Stimulated activated CD8-positive, alpha-beta memory T cell treated with anti-CD3 and anti-CD28 coated beads, Interleukin-15, amount 100 ng/mL, for 48 hours (primary cell): ENCODE measurements at places on chromosomes 4 and X.

GRCh38 chrX:44400588-44400987 lies 57.1 kb upstream of the EFHC2 start:
- DNase-seq: peak; percentile 32

- no peak for DNase-seq
These were observed 158.6 kb upstream of the FAT1 start for GRCh38 chr4:186882293-186882692.

- DNase-seq: no peak
These were observed 17.7 kb downstream of the ARAP2 start for GRCh38 chr4:36226430-36227227.

- DNase-seq: no peak
These were observed 287.5 kb downstream of the CAMK2D start for GRCh38 chr4:113474017-113474416.

DNA sequence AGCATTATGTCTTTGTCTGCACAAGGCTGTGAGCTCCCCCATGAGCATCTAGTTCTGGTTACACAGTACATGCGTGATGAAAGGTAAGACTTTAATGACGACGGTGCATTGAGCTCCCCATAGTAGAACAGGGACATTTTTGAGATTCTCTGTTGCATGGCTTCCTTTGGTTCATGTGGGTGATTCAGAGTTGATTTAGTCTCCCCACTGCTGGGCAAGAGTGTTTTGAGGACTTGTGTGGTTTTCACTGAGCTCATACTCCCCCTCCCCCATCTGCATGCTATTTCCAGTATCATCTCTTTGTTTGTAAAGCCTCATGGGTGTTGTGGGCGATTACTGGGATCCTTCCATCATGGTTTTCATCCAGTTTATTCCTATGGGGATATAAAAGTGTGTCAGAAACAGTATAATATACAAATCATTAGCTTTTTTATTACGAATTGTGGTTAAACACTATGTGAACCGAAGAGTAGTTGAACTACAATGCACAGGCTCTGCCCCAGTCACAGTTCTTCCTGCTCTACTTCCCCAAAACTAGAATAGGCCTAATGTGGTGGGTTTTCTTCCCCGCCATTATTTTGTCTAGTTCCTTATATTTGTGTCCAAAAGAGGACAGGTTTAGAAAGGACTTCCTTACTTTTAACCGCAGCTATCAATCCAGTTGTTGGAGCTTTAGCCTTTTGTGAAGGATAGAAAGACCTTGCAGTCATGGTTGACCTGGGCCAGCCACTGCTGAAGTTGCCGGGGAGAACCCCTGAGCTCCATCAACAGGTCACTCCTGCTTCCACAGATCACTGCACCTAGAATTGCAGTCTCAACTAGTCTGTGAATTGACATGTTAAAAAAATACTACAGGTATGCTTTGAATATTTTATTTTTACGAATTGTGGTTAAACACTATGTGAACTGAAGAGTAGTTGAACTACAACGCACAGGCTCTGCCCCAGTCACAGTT lies 30.4 kb downstream of the KIT start:
- DNase-seq: no peak

- DNase-seq: no peak
These were observed 147.2 kb upstream of the DKK2 start for GRCh38 chr4:107183155-107183774.

DNA sequence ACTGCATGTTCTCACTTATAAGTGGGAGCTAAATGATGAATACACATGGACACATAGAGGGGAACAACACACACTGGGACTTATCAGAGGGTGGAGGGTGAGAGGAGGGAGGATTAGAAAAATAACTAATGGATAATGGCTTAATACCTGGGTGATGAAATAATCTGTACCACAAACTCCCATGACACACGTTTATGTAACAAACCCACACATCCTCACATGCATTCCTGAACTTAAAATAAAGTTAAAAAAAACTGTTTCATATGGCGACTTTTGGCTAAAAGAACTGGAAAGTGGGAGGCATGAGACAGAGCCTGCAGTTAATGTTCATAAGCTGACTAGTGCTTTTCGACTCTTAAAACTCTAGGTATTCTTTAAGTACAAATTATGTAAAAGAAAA lies 98.9 kb upstream of the NPFFR2 start:
- DNase-seq: no peak

GRCh38 chrX:151973851-151974335 lies 583 bp downstream of the GABRE start:
- no peak for DNase-seq

- peak; percentile 46 for DNase-seq
These were observed 580 bp upstream of the MMGT1 start for GRCh38 chrX:135974279-135974856.

DNA sequence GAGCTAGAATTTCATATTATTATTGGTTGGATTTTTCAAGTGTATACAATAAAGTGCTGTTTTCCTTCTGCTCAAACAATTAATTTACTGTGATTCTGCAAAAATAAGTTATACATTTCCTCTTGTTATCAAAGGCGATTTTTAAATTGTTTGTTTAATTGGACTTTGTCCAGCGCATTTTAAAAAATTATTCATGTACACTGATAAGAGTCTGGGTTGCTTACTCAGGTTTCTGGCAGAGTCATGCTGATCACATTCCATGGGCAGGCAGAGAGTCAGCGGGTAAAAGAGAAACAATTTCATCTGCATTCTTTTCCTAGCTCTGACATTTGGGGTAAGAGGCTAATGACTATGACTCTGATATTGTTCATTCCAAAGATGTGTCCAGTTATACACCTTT lies 8.9 kb downstream of the FAT4 start:
- no peak for DNase-seq

- no peak for DNase-seq
These were observed 122.5 kb downstream of the NFKB1 start for GRCh38 chr4:102623622-102624021.

- no peak for DNase-seq
These were observed 505.8 kb downstream of the KLHL13 start for GRCh38 chrX:117610806-117611205.

DNA sequence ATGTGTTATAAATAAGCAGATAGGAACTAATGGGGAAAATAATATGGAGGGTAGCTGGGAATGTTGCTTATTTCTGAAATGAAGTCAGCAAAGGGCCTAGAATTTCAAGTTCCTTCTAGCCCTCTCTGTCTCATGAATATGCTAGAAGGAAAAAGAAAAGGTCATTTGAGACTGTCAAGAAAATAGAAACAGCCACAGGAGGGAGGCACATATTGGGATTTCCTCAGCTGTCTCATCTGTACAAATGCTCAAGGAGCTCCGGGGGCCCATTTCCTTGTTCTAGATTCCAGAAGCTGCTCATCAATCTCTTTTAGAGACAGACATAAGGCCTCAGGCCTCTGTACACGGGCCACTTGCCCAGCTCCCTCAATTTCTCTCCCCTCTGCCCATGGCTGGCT lies 127.6 kb upstream of the ETNPPL start:
- DNase-seq: no peak

DNA sequence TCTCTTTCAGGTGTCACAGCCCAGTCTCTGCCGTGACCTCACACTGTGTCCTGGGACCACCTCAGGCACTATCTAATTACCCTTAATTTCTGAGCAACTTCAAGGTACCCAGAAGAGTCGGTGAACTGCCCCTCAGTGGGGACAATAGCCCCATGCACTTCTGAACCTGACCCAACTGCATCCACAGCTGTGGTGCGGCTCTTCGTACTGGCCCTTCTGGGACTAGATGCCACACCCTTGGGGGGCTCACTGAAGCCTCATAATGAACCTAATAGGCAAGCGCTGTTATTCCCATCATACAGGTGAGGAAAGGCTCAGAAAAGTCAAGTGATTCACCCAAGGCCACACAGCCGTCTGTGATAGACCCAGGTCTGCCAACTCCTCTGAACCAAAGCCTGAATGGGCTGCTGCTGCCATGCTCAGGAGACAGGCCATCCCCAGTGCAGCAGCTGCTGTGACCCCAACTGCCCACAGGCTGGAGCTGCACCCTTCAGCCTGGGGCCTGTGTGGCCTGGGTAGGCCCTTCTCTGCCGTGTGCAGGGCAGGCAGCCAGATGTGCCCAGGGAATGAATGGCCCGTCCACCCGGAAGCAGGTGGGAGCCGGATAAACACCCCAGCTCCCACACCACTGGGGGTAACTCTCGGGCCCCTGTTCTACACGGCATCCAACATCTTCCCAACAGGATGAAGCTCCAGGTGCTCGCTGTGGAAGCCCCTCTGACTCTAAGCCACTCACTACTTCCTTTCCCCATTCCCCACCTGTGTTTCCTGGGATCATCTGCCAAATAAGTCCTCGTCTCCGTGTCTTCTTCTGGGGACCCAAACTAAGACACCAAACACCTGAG lies 35.9 kb downstream of the HMX1 start:
- DNase-seq: no peak

DNA sequence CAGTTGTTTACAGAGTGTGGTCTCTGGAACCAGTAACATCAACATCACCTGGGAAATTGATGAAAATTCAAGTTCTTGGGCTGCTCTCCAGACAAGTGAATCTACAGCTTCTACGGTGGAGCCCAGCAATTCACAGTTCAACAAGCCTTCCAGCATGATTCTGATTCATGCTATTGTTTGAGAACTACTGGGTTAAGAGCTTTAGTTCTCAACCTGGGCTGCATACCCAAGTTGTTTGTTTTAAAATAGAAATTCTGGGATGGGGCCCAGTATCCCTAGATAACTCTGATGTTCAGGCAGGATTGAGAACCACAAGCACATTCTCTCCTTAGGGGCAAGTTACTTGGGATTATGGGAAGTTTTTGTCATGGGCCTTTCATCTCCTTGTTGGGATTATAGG lies 37.9 kb upstream of the PGK1 start:
- no peak for DNase-seq
